ENCODE measurements at places on chromosomes 7 and 10.

GRCh38 chr10:99013885-99014284, 221.8 kb downstream of the HPSE2 start:
- DNase-seq: no peak

DNA sequence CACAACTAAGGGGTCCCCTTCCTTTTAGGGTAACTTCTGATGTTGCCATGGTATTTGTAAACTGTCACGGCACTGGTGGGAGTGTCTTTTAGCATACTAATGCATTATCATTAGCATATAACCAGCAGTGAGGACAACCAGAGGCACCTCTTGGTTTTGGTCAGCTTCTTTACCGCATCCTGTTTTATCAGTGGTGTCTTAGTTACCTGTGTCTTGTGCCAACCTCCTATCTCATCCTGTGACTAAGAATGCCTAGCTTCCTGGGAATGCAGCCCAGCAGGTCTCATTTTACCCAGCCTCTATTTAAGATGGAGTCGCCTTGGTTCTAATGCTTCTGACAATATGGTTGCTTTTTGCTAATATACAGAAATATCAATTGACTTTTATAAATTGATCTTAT, 54.9 kb downstream of the AHCYL2 start:
- DNase-seq: no peak

- no peak for DNase-seq
Measured at GRCh38 chr7:520503-521161, 986 bp upstream of the PDGFA start.

GRCh38 chr10:47087667-47088066, 176.4 kb downstream of the PTPN20 start:
- peak; percentile 17 for DNase-seq

DNA sequence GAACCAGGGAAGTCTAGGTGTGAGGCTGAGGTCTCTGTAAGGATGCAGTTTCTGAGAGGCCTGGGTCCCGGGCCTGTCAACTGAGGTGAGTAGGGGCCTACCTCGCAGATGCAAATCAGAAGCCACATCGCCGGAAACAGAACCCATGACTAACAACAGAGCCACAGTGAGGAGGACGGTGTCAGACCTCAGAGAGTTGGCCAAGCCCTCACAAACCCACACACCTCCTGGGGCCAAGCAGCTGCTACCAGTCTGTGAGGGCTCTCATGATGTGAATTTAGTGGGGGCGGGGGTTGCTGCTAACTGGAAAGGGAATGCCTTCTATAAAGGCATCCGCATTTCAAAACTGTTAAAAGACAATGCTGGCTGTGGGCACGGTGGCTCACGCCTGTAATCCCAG, 103.0 kb downstream of the COBL start:
- no peak for DNase-seq

DNA sequence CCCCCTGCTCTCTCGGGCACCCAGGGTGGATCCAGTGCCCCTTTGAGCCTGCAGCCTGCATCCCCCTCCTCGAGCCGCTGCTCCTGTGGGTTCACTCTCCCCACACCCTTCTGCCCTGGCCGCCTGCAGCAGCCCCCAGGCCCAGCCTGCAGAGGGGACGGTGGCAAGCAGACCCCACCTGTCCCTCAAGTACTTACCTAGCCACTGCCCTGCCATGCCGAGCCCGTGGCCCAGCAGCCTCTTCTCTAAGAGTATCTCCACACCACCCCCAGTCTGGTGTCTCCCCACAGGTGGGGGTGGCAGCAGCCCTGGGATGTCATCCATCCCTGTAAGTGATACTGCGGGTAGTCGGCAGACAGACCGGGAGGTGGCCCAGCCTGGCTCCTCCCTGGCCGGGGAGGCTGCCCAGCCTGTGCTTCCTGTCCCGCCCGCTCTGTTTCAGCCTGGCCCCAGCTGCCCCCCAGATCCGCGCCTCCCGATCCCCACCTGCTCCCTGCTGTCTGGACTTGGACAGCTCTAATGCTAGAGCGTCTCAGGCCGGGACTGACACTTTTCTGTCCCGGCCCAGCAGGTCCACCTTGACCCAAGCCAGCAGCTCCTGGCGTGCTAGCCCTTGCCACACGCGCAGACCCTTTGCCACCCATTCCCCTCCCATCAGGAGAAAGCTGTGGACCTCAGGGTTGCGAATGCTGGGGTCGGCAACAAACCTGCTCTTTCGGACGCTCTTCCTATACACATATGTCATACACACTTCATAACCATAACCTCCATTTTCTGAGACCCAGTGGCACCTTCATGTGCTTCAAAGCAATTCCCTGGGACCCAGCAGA, 25.0 kb downstream of the YKT6 start:
- DNase-seq: no peak

GRCh38 chr7:123828805-123829204, 16.2 kb upstream of the HYAL4 start:
- no peak for DNase-seq

DNA sequence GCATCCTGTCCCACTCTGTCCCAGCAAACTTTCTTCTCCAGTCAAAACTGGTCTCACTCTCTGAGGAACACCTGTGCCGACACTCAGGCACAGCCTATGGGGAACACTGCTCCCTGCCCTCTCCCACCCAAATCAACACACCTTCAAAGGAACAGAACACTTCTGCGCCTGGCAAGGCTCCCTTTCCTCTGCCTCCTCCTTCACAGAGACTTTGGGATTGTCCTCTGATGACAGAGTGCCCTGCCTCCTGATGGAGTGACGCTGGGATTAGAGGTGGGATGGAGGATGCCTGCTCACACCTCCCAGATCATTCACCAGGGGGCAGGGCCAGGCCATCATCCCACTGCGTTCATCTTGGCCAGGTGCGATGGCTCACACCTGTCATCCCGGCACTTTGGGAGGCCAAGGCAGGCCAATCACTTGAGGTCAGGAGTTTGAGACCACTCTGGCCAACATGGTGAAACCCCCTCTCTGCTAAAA, 26.5 kb downstream of the KLF6 start:
- DNase-seq: no peak

DNA sequence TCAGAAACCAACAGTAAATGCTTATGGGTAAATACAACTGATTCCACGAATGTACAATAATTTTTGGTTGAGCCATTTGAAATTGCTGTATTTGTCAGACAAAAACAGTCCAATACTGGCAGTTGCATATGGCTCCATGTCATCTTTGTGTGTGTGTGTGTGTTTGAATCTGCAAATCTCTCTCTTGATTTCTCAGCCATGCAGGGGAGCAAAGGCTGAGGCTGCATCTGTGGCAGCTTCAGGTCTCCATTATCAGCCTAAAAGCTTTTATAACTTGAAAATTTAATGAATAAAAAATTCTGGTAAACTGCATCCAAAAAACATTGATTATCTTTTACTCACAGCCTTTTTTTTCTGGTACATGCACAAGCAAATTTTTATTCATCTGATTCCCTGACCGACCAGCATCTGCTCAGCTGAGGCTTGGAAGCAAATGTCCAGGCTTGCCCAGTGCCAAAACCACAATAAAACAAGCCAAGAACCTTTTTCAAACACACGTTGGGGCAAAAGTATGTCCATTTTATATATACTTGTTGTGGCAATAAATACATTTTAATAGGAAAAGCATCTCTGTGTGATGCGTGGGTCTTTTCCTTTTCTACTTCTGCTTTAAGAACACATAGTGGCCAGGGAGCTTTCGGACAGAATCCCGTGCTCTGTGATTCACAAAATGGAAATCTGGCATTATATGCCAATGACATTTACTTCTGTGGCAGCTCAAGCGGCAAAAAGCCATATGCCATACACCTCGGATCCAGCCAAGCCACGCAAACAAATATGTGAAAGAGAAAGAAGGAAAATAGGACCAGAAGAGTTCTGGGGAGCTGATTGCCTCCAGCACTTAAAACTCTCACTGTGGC, 275.6 kb upstream of the AOAH start:
- no peak for DNase-seq

GRCh38 chr10:75400163-75400770, 1.3 kb downstream of the ZNF503 start:
- no peak for DNase-seq

DNA sequence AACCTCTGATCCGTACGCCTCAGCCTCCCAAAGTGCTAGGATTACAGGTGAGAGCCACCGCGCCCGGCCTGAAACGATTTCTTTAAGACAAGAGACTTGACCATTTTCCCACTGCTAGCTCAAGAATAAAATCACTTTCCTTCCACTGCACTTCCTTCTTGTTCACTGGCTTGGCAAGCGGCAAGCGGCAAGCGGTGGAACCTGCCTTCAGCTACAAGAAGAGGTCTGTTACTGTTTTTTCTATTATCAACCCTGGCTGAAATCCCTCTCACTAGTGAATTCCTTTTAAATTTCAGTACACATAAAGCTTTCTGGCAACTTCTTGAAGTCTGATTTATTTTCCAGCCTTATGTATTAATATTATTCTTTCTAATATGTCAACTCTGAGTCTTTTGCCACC, 12.8 kb upstream of the GNAT3 start:
- no peak for DNase-seq

DNA sequence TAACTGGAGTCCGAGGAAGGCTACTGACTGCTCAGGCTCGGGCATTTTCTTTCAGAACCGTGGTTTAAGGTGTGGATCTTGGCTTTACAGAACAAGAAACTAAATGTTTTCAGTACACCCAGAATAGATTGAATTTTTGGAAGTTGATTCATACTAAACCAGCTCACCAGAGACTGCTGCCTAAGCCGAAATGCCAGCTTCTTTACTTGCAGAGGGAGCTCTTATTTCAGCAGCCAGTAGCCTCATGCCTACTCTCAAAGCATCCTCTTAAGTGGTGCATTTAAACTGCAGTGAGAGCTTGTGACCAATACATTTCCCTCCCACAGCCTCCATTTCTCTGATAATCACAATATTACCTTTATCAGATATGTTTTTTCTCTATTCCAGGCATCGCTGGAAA, 615.1 kb downstream of the SUGCT start:
- no peak for DNase-seq

DNA sequence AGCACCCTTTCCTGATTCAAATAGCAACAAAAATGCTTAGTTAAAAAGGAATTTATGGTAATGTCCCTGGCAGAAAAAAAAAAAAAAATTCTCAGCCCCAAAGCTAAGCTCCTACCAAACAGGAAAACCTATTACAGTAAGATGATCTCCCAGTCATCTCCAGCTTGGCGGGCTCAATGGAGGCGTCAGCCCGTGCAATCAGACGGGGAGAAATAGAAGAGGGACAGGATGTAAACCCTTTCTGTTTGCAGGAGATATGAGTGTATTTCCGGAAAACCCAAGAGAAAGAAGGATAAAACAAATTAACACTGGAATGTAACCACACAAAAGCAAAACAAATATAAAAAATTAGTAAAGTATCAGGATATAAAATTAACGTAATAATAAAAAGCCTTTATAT, 242.8 kb downstream of the TCERG1L start:
- no peak for DNase-seq

GRCh38 chr10:78779339-78779955, 289.3 kb upstream of the ZMIZ1 start:
- DNase-seq: no peak

DNA sequence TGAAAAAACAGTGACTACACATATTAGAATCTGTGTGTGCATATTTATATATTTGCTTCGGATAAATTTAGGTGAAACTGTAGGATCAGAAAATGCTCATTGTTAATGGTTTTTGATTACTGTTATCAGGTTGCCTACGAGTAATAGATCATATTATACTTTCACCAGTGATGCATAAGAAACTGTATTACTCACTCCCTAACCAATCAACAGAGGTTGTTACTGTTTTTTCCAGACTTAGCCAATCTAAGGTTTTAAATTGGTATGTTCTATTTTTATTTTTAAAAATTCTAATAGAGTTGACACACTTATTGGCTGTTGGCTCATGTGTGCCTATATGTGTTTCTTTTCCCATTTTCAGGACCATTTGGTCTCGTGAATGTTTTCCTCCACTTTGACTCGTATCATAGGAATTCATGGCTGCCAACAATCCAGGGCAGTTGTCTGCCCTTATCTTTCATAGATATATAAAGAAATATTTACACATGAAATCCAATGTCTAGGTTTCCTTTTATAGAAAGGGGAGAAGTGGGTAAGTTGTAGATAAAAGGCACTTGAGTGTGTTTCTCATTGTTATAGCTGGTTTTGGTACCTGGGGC, 59.2 kb downstream of the ANLN start:
- no peak for DNase-seq

GRCh38 chr7:108487646-108488045, 31.4 kb upstream of the NRCAM start:
- no peak for DNase-seq

DNA sequence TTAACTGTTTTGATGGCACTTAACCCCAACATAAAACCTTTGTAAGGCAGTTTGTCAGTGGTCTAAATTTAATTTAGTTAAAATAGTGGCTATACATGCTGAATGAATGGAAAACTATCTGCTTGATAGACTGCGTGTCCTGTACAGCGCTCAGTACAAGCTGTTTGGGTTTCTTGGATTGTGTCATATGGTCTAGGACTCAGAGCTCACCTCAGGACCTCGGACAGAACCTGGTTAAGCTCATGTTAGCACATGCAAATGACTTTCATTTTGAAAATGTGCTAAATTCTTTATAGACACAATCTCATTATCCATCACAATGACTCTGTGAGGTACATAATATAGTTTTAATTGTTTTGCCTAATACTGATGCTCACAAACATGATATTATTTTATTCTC, 55.7 kb upstream of the RELN start:
- no peak for DNase-seq

- DNase-seq: no peak
Measured at GRCh38 chr7:150918378-150918777, 59.7 kb downstream of the KCNH2 start.

DNA sequence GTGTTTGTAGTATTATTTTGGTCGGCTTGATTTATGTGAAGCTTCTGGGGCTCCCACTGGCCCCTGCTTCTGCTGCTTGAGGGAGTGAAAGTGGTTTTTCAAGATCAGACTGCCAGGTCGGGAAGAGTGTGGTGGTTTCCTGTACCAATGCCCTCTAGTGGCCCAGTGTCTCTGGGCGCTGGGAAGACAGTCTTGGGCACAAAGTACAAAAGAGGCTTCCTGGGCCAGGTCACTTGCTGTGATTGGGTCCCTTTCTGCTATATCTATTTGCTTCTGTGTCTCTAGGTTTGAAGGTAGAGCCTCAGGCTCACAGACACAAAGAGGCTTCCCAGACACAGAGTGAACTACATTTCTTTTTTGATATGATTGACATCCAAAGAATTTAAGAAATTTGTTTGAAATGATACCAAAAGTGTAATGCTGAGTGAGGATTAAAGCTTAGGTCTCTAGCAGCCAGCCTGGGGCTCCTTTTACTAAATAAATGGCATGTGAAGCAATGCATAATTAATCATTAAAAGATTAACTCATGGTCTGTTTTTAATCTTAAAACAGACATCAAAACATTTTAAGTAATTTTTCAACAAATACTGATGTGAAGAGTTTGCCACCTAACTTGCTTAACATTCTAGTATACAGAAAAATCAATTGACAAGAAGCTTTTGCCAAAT, 36.3 kb downstream of the ABCB1 start:
- DNase-seq: no peak

GRCh38 chr10:21518641-21519396, 6.7 kb downstream of the SKIDA1 start:
- DNase-seq: no peak
